ENCODE measurements at places on chromosomes 11 and 22.
A peak's percentile ranks its signal among the peaks of the same experiment; 100 is the strongest.

DNA sequence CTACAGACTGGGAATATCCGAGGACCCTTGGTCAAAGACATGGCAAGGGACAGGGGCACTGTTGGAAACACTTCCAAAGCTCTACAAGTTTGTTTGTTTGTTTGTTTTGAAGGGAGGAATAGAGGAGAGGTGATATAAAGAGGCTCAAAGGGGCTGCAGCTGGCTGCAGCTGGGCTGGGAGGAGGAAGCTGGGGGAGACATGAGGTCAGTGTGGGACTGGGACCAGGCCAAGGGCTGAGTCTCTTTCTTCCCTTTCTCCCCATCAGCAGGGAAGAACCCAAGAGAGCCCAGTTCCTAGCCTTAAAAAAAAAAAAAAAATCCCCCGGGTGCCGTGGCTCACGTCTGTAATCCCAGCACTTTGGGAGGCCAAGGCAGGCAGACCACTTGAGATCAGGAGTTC lies 5.0 kb downstream of the RHOG start:
- DNase-seq = no peak

GRCh38 chr11:129731316-129731715 lies 84.3 kb upstream of the TMEM45B start:
- no peak for DNase-seq

DNA sequence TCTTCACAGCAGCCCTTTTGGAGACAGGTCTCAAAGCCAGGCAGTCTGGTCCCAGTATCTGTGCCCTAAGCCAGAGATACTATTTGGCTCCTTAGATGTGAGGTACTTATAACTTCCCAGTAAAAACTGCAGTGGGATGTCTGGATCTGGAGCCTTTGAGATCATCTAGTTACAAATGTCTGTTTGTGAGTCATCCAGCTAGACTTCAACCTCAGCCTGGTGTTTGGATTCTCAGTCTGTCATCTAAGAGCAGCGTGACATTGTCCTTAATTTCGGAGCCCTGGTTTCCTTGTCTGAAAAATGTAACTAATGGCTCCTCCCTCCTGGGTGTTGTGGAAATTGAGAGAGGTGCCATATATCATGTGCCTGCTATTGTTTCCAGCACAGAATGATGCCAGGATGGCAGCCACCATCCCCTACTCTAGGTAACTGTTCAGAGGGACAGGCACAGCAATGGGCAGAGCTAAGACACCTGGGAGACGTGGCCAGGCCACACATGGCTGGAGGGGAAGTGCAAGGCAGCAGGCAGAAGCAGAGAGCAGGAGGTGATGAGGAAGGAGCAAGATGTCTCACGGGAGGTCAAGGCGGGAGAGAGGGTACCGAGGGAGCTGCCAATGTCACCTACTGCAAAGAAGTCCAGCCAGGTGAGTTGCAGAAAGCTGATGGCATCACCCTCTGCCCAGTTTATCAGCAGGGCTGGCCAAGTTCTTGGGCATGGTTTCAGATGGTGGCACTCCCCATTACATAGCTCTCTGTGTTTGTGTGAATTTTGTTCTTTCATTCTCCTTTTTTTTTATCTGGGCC lies 20.6 kb upstream of the ST3GAL4 start:
- DNase-seq = peak; percentile 46

DNA sequence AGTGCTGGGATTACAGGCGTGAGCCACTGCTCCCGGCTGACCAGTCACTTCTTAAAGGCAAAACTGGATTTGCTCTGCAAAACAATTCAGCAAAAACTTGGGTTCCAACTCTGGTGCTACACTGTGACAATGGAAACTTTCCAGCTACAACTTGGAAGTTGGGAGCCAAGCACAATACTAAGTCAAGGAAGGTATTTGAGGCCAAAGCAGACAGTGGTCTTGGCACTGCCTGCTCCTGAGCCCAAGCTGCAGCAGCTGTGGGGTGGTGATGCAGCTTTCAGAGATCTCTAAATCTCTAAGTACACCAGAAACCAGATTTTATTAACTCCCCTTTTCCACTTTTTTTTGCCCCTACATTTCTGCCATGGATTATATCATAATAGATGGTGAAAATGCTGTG lies 17.5 kb downstream of the ADM start:
- DNase-seq = no peak

DNA sequence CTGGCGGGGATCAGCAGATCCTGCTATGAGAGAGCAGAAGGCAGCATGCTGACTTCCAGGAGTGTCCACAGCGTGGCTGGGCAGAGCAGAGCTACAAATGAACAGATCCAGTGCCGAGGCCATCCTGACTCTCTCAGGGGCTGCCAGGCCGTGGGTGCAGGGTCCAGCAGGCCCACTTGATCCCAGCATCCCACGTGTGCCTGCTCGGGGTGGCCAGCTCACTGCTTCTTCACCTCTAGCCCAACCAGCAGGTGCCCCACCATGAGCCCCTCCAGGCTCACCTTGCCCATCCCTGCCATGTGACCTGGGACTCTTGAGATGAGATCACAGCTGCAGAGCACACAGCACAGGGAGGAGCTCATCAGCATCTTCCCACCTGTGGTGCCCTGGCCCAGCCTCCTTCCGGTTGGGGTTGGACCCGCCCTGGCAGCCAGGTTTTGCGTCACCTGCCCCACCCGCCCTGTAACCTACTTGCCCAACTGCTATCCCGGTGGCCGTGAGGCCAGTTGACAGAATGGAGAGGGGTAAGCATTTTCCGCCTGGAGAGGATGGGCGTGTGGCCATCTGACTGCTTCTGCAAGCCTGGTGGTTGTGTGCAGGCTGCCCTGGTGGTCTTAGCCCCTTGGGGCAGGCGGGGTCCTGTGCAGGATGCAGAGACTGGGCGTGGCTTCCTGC lies 11.0 kb downstream of the TANGO2 start:
- no peak for DNase-seq

GRCh38 chr11:129144256-129144655 lies 47.9 kb downstream of the ARHGAP32 start:
- DNase-seq = no peak

- DNase-seq = no peak
These were observed 18.3 kb upstream of the GALNT18 start for GRCh38 chr11:11640152-11640551.

GRCh38 chr11:3126207-3126865 lies 38.8 kb downstream of the OSBPL5 start:
- no peak for DNase-seq

GRCh38 chr11:116413301-116414242 lies 359.2 kb downstream of the BUD13 start:
- DNase-seq = no peak

- DNase-seq = no peak
These were observed 10.4 kb downstream of the ASCL2 start for GRCh38 chr11:2259897-2260451.

All from HT1080 (cell line).